ENCODE measurements at places on chromosomes 5 and 9. TPM values are rescaled to one million over a fixed set of nuclear protein-coding genes. Genes with fewer than 3 reads are reported as not detected.

TXNDC8 gene
- total RNA-seq, result not detected

SNAPC3 gene
- 24.0 TPM for total RNA-seq

SHISAL2B gene
- total RNA-seq, result not detected

EEIG1 gene
- 12.9 TPM for total RNA-seq

PCDHGA2 gene
- total RNA-seq, result 0.19 TPM

BARHL1 gene
- not detected for total RNA-seq

HSD17B4 gene
- total RNA-seq, result 97.6 TPM

TMC1 gene
- total RNA-seq, result 0.28 TPM

TPD52L3 gene
- total RNA-seq, result not detected

PRRC1 gene
- 23.2 TPM for total RNA-seq

SET gene
- 654 TPM for total RNA-seq

SPINK6 gene
- 1.2 TPM for total RNA-seq

WNT8A gene
- total RNA-seq, result 0.05 TPM

ROR2 gene
- total RNA-seq, result 4.5 TPM

PCDHGB2 gene
- 0.28 TPM for total RNA-seq

PCDHGB3 gene
- 0.33 TPM for total RNA-seq

SLIT3 gene
- total RNA-seq, result 8.4 TPM

PCDHGA6 gene
- 0.47 TPM for total RNA-seq

FLT4 gene
- 1.0 TPM for total RNA-seq

CNTNAP3B gene
- total RNA-seq, result 3.3 TPM

EFNA5 gene
- total RNA-seq, result 1.7 TPM

RABGAP1 gene
- total RNA-seq, result 18.1 TPM

ZNF879 gene
- total RNA-seq, result 5.9 TPM

BOD1 gene
- total RNA-seq, result 36.7 TPM

RASEF gene
- total RNA-seq, result 3.9 TPM

SEMA4D gene
- 26.8 TPM for total RNA-seq

PCDHB4 gene
- total RNA-seq, result 0.09 TPM

TMEM252 gene
- total RNA-seq, result not detected

ELOVL7 gene
- 0.47 TPM for total RNA-seq

CAMSAP1 gene
- 28.5 TPM for total RNA-seq

PFDN1 gene
- total RNA-seq, result 48.4 TPM

NMUR2 gene
- 0.05 TPM for total RNA-seq
